CD8-positive, alpha-beta T cell (primary cell): ENCODE measurements at places on chromosomes 3 and 15.

GRCh38 chr3:160649596-160649995 is 27.4 kb upstream of the ARL14 start:
- DNase-seq, result no peak

GRCh38 chr3:74000725-74001124 is 376.0 kb upstream of the PDZRN3 start:
- no peak for DNase-seq

GRCh38 chr15:28123408-28124023 is 24.4 kb upstream of the OCA2 start:
- peak; percentile 57 for DNase-seq

DNA sequence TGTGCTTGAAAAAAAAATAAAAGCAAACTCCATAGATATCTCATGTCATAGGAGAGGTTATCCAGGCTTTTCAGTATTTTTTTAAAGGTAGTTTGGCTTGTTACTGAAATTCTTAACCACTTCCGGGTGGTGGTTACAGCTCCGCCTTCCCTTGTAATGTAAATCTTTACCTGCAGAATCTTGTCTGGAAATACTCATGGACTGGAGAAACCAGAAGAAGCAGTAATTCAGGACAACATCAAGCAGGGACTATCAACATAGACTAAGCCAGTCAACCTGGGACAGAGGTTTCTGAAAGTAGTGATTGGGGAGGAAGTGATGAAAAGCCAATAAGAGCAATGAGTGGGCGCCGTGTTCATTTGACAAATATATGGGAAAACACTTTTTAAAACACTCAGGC is 78.9 kb upstream of the SKOR1 start:
- DNase-seq, result no peak

DNA sequence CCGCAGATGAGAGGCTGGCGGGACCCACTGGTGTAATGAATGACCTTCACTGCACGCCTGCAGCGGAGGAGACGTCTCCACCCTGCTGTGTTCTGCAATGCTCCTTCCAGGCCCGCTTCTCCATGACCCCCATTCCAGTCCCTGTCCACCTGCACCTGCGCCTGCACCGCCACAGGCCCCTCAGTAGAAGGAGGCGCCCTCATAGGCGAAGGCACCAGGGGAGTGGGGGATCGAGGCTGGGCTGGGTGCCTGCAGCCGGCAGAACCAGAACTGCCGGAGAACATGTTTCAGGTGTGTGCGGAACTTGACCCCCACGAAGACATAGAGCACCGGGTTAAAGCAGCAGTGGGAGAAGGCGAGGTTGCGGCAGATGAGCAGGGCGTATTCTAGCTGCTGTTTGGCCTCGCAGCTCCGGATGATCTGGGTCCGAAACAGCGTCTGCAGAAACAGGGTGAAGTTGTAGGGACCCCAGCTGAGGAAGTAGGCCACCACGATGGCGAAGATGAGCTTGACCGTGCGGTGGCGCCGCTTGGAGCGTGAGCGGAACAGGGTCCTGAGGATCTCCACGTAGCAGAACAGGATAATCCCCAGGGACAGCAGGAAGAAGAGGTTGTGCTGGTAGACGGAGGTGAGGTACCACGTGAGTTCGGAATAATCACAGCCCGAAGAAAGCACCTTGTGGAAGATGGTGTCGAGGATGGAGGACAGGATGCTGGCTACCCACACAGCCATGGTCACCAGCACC is 6.3 kb downstream of the XCR1 start:
- DNase-seq, result no peak

GRCh38 chr3:89358281-89358680 is 250.9 kb downstream of the EPHA3 start:
- DNase-seq, result no peak

- no peak for DNase-seq
Observed at GRCh38 chr3:38205472-38205805, 40.1 kb downstream of the OXSR1 start.

DNA sequence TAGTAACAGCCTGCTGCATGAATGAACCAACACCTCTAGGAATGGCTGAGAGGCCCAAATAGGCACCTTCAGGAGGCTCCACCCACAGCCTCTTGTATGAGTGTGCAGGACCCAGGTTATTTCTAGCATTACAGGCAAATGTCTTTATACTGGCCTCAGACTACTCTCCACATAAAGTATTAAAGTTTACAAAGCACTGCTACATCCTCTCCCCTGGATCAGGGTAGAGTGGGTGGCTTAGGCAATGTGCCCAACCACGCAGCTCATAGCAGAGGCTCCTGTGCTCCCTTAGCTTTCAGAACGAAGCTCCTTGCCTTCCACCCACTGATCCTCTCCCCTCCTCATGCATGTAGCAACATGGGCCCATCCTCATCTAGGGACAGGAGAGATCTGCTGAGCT is 16.3 kb downstream of the TMEM43 start:
- no peak for DNase-seq

DNA sequence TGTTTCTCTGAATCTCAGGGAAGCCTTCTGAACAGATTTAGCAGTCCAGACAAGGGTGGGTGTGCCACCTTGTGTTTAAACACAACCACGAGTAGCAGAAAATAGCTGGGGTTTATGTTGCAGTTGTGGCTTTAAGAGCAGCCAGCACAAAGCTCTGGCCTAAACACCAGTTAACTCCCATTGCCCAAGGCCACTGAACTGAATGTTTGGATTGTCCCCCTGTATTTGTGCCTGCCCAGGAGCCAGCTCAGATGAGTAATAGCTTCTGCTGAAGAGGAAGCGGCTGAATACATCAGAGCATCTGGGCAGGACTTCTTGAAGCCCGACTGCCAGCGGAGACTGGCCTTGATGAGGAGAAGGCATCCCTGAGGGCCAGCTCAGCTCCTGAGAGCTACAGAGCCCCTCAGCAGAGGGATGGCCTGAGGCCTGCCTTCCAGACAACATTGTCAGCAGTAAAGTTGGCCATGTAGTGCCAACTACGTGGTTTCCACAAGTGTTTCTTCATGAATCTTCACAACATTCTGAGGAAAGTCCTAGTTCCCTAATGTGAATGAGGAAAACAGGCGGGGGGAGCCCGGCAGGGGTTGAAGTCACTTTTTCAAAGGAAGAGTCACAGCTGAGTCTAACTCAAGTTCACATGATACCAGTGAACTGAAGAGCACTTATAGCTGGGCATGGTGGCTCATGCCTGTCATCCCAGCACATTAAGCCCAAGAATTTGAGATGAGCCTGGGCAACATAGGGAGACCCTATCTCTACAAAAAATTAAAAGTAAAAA is 65.8 kb upstream of the ZBTB38 start:
- DNase-seq, result no peak

GRCh38 chr3:42122261-42123011 is 31.3 kb downstream of the TRAK1 start:
- no peak for DNase-seq

DNA sequence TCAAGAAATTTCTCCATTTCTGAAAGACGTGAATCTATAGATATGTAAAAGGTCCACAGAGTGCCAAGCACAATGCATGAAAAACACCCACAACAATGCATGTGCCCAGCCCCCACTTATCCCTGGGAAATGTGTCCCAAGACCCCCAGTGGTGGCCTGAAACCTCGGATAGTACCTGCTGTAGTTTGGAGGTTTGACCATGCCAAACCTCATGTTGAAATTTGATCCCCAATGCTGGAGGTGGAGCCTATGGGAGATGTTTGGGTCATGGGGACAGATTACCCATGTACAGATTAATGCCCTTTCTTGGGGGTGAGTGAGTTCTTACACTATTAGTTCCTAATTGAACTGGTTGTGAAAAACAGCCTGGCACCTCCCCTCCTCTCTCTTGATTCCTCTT is 21.4 kb upstream of the MYZAP start:
- DNase-seq, result no peak

- DNase-seq, result no peak
Observed at GRCh38 chr3:188863999-188864406, 307.8 kb upstream of the TPRG1 start.

DNA sequence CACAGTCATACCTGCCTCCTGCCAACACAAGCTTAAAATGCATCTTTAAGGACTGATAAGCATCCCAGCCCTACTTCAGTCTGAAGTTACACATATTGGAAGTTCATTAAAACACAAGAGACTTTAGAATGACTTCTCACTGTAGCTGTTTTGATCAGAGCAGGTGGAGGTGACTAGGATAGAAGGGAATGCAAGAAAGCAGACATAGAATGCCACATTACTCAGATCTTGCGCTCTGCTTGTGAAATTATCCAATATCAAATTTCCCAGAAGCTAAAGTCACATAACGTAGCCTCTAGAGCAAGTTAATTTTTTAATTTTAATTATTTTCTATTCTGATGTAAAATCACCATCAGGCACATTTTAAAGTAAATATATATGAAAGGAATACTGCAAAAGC is 306.5 kb downstream of the PLOD2 start:
- DNase-seq, result no peak

- DNase-seq, result no peak
Observed at GRCh38 chr3:44418549-44418948, 58.9 kb downstream of the ZNF445 start.

GRCh38 chr15:74870436-74871215 is 2.5 kb downstream of the SCAMP2 start:
- no peak for DNase-seq

DNA sequence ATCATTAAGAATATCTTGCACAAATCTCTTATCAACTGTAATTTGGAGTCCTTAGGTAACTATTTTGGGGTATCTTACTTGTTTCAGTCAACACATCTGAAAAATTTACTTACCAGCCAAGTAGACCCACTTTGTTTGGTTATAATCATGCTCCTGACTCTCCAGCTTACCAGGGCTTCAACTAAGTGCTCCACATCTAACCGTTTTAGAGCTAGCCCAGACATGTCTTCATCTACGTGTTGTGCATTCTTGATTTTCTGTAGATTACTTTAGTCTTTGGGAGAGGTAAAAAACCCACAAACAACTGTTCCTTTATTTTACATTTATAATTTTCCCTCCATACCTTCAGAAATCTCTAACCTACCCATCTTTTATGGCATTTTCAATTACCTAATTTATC is 17.2 kb downstream of the EAF2 start:
- no peak for DNase-seq

DNA sequence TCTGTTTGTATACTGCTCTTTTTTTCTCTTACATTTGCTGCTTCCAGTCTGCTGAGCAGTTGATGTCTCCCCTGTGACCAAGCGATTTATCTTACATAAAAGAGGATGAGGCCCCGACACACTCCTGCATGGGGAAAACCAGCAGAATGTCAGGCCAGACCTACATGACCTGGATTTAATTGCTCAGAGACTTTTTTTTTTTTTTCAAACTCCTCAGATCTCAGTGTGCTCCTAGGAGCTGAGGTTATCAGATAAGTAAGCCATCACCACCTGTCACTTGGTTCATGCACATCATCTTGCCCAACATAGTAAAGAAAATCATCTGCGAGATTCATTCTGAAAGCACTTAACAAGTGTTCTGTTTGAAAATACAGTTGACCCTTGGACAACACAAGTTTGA is 163.1 kb downstream of the PLCL2 start:
- no peak for DNase-seq

DNA sequence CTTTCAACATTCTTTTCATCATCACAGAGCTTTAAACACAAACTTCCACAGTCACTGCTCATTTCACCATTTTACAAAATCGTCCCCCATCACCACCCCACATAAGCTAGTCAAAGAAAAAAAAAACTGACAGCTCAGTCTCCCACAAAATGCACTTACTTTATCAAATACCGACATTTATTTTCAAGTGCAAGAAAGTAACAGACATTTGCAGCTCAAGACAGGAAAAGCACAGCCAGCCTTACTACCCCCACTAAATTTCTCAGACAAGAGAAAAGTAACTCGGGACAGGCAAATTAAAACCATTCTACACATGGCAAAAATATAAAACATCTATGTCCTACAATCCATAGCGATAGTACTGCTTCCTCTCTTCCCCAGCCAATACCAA is 402.4 kb downstream of the SHQ1 start:
- no peak for DNase-seq

DNA sequence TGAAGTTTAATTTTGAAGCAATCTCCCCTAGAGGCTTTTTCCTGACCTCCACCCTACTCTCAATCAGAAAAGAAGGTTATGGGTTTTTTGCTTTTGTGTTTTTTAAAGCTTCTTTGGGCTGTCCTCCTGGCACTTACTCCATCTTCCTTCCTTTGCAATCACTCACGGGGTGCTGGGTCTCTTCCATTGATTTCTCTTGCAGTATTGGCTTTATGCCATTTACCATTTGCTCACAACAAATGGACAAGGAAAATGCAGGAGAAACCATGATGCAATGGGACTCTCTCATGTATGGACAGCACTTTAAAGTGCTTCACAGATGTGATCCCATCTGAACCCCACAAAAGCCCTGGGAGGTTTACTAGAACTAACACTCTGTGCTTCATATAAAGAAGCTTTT is 57.5 kb downstream of the SST start:
- DNase-seq, result no peak

DNA sequence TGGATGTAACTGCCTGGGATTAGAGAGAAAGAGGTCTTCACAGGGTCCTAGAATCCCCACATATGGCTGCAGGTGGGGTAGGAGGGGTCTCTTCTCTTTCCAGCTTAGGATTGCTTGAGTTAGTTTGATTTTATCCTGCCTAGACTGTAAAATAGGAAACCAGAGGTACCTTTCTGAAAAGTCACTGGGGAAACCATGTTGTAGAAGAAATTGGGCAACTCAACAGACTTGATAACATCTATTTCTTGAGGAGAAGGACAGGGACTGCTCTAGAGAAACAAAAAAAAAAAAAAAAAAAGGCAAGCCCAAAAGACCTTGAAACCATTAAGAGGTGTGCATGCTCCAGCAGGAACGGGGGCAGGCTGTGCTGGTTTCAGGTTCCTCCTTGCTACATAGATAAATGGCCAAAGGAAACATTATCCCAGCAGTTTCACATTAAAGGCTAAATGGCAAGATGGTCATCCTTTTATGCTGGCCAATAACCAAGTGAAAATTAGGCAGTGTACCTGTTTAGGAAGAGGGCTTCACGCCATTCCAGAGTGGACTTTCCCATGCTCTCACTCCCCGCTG is 116.1 kb downstream of the ALDH1A2 start:
- no peak for DNase-seq

DNA sequence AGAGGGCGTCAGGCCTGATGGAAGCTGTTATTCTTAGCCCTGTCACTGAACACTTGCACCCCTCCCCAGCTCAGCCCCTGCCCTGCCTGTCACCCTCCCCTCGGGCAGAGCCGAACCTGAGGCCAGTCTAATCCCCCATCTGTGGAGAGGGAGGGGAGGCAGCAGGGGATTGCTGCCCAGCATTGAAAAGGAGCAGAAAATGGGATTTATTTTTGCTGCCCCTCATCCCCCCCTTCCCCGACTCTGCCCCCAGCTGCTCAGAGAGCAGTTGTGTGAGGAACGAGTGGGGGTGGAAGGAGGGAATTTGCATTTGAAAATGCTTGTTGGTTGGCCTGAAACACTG is 71.6 kb downstream of the EPHB3 start:
- no peak for DNase-seq

- DNase-seq, result no peak
Observed at GRCh38 chr3:173411375-173411973, 13.9 kb downstream of the NLGN1 start.

- DNase-seq, result no peak
Observed at GRCh38 chr15:73944161-73945129, 18.2 kb downstream of the LOXL1 start.

DNA sequence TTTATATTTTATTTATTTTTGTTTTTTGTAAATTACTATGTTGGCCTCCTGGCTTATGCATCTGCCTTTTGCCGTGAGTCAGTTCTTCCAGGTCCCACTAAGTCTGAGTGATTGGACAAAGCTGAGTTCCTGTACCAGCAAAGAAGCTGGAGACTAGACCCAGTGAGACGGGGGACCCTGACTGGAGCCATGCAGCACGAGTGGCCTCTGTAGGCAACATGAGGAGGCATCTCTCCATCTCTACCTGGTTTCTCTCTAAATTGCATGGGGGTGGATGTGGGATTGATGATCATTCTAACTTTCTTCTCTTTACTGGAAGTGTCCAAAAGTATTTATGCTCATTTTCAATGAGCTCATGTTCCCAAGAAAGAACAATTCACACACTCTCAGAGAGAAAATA is 155.3 kb upstream of the MRPL3 start:
- no peak for DNase-seq
